ENCODE measurements at places on chromosomes 12 and 14.

- no peak for DNase-seq
Measured at GRCh38 chr12:53193040-53193439, 12.3 kb upstream of the CSAD start.

- DNase-seq = no peak
Measured at GRCh38 chr12:2460051-2460670, 334.6 kb upstream of the FKBP4 start.

DNA sequence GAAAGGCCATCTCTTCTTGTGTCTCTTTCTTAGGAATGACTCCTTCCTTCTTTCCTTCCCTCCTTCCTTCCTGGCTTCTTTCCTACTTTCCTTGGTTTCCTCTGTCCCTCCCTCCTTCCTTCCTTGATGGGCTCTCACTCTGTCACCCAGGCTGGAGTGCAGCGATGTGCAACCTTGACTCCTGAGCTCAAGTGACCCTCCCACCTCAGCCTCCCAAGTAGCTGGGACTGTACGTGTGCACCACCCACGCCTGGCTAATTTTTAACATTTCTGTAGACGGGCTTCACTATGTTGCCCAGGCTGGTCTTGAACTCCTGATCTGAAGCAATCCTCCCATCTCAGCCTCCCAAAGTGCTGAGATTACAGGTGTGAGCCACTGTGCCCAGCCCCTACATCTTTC is 10.9 kb upstream of the P2RX7 start:
- no peak for DNase-seq

- no peak for DNase-seq
Measured at GRCh38 chr14:75445963-75446362, 18.1 kb downstream of the JDP2 start.

GRCh38 chr12:52235001-52235764 is 2.1 kb downstream of the KRT7 start:
- DNase-seq = no peak

GRCh38 chr12:126869644-126870043 is 1397.3 kb upstream of the TMEM132C start:
- DNase-seq = no peak

DNA sequence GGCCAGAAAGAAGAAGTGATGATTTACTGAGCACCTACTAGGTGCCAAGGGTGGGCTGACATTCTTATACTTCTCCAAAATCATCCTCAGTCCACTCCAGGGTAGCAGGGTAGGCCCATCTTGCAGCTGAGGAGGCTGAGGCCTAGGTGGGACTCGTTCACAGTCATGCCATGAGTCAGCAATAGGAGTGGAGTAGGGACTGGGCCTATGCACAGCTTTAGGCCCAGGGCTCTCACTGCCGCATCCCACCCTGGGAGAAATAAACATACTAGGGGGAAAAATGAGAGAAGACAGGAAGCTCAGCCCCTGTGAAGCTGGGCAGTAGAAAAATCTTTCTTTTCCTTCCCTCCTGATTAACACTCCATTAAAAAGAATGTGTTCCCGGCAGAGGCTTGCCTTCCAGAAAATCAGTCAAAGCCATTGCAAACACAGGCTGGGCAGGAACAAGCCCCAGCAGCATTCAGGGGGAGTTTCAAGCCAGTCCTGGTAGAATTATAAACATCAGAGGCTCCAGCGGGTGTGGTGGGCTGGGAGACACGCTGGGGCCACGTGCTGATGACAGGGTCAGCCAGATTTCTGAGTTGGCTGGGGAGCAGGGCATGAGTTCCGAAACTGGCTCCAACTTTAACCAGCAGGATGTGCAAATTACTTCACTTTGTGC is 1.8 kb downstream of the HSPB8 start:
- no peak for DNase-seq

- no peak for DNase-seq
Measured at GRCh38 chr12:29104516-29104915, 44.6 kb upstream of the FAR2 start.

DNA sequence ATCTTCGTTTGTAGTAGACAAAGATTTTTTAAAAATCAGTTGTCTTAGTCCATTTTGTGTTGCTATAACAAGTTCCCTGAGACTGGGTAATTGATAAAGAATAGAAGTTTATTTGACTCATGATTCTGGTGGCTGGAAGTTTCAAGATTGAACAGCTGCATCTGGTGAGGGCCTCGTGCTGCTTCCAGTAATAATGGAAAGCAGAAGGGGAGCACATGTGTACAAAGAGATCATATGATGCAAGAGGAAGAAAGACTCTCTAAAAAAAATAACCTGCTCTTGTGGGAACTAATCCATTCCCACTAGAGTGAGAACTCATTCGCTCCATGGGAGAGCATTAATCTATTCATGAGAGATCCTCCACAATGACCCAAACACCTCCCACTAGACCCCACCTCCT is 24.8 kb downstream of the MUCL1 start:
- DNase-seq = no peak

- DNase-seq = no peak
Measured at GRCh38 chr12:989751-990660, 1.0 kb upstream of the ERC1 start.

DNA sequence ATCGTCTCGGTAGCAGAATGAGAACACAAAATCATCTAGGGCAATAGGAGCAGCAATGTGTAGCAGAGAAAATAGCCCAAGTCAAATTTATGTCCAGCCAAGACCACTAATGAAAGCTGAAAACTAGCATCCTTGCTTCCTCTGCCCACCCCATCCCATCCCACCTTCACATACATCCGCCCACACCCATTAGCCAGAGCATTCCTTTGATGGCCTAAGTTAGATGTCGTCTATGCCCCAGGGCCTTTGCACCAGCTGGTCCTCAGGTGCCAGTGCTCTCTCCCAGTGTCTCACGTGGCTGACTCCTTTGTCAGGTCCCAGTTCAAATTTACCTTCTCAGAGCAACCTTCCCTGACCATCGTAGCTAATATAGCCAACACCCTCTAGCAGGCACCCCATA is 17.8 kb upstream of the PPP2R5C start:
- DNase-seq = no peak

DNA sequence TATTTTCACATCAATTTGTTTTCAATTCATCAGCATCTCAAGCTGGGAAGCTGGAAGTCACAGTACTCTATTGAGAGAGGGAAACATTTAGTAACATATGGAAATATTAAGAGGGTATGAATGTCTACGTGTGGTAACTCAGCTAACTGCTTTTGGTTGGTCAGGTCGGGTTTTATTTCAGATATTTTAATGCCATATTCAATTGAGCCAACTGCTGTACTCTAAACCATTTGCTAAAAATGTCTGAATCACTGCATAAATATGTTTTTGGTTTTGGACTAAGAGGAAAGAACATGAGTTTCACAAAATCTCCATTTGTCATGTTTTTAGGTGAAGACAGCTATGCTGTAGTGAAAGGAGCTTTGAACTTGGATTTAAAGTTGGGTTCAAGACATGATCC is 18.9 kb upstream of the PPFIBP1 start:
- DNase-seq = no peak

GRCh38 chr14:56995010-56995409 is 184.7 kb upstream of the OTX2 start:
- no peak for DNase-seq

- DNase-seq = no peak
Measured at GRCh38 chr12:117361347-117361751, at the start of gene NOS1. TSS of gene NOS1 (minus strand) at chr12:117361626. CDS start at chr12:117331069, 30,557 bp downstream.

GRCh38 chr14:100586403-100587085 is 673 bp downstream of the BEGAIN start:
- peak; percentile 64 for DNase-seq

DNA sequence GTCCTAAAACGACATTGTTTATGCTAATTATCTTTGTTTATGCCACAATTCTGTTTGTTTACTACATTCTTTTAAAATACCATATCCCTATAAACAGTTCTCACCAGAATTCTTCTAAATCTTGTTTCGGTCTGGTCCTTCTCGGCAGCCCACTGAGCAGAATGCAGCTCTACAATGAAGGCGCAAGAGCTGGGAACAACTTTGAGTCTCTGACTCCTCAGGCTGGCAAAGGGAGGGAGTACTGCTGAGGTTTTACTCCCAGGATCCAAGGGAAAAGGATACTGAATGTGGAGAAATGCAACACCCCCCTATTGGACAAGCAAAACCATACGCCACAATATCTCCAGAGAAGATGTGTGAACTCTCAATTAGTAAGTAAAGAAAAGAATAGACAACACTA is 5.4 kb downstream of the SOX5 start:
- DNase-seq = no peak

DNA sequence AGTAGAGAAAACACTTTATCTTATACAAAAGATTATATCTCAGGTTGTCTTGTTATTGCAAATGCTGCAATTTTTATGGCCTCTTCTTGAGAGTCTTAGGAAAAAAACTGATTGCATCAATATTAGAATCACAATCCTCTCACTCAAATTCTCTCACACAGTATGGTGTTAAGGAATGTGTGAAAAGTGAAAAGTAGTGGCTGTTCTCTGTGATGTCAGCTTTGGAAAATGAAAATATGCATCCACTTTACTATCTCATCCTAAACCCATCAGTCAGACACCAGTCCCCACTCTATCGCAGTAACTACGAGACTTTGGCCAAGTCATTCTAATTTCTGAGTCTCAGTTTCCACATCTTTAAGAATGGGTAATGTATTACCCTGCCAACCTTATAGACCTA is 32.6 kb upstream of the NTF3 start:
- DNase-seq = no peak

DNA sequence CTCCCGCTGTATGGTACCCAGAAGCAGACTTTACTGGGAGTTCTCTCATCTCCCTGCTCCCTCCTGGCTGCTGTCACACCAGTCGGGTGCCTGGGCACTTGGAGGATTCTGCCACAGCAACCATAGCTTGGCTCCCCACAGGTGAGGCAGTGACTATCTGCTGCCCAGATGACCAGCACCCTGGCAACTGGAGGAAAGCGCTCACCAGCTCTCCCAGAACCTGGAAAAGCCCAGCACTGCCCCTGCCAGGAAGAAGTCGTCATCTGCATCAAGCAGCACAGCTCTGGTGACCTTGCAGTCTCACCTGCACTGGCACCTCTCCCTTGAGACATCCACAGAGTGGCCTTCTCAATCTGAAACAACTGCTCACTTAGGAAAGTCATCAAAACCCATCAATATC is 31.9 kb upstream of the TC2N start:
- no peak for DNase-seq

- peak; percentile 95 for DNase-seq
Measured at GRCh38 chr12:3752741-3753486, at the start of gene CRACR2A. TSS of gene CRACR2A (minus strand) at chr12:3753109. CDS start at chr12:3696999, 56,110 bp downstream.

- no peak for DNase-seq
Measured at GRCh38 chr12:39354955-39355354, 88.0 kb downstream of the KIF21A start.

DNA sequence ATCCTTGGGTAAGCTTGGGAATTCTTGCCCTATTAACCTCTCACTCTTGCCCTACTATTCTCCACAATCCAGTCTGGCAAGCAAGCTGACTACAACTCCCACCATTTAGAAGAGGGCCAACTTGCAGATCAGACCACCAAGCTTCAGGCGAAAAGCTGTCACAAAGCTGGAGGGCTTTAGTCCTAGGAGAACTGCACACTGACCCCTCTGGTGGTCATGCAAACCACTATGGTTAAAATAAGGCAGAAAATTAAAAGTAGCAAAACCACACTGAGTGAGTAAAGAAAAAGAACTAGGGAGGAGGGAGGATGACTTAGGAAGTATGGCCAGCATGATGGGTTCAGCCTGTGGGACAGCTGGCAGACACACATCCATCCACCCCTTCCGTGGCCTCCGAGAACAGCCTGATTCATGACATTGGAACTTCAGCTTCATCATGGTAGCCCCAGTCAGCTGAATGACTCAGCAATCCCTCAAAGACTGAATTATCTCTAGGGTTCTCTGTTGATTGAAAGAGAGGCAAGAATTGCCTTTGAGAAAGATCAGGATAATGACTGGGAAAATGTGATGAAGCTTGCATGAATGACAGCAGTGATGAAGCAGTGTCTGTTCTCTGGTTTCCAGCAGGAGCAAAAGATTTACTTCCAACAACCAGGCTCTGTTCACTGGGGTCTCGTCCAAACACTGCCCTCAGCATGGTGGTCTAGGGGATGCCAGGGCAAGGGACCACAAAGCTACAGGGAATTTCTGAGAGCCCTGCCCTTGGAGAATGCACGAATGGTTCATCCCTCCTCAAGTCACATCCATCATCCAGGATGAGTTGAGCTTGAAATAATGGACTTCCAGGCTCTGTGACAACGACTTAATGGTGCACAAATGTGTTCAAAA is 24.4 kb downstream of the PITPNM2 start:
- DNase-seq = no peak

DNA sequence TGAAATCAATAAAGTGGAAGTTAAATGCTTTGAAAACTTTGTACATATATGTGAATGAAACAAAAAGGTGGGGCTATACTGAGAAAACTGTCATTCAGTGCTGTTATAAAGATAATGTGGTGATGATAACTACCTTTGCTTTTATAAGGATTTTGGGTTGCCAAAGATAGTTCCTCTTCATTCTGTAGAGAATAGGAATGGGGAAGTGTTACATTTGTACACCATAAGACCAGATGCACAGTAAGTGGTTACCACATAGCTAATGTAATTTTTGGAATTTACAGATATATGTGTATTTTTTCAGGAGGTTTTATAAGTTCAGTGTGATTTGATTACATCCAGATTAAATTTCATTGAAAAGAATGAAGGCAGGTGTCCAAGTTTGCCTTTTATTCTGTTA is 18.1 kb downstream of the RAB21 start:
- no peak for DNase-seq

DNA sequence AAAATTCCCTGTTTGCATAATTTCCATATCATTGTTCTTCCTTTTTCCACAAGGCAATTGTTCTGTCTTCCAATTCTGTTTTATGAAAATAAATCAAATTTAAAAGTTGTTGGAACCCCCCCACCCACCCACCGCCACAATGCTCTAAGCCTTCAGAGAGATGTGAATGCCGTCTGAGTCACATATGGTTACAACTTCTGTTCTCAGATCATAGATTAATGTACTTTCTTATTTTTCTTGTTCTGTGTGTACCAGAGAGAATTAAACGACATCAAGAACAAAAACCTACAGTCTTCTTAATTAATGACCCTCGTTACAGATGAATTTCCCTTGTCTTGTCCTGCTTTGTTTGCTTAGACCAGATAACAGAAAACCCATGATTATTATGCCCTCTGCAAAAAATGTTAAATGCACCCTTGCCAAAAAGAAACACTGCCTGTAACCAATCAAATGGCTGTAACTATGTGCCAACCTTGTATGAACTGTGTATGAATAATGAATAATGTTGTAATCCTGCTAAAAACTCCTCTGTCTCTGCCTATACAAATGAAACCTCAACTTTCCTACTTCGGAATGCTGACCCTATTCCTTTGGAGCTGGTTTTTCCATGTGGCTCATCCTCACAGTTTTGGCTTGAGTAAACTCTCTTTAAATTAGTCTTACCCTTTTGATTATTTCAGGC is 14.0 kb downstream of the OR6S1 start:
- DNase-seq = no peak

- no peak for DNase-seq
Measured at GRCh38 chr14:50719911-50720759, 52.0 kb upstream of the SAV1 start.

DNA sequence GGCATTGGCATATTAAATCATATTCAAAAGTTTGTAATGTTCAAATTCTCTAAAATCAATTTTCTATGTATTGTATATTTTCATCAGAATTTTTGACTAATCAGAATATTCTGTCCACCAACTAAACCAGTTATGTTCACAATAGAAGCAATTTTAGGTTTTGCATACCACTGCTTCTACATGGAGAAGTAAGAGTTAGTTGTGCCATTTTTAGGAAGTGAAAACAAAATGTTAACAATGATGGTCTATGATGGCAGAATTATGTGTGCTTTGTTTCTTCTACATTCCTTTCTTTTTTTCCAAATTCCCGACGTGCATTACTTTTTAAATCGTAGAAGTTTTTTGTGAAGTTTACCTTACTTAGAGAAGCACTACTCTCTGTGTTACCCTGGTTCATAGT is 29.5 kb downstream of the ABHD12B start:
- DNase-seq = no peak
